Activated T-helper 17 cell treated with anti-CD3 and anti-CD28 coated beads, Interleukin-2, amount 50 U/mL, for 72 hours (primary cell): ENCODE measurements at places on chromosomes 5 and 9. TPM values are rescaled to one million over a fixed set of nuclear protein-coding genes. Genes with fewer than 3 reads are reported as not detected.

Gene EQTN
- total RNA-seq: not detected

Gene WDR31
- total RNA-seq: 1.6 TPM

Gene CCDC192
- total RNA-seq: not detected

Gene ADAMTS12
- not detected for total RNA-seq

Gene SREK1IP1
- total RNA-seq: 24.5 TPM

Gene IGFBPL1
- total RNA-seq: not detected

Gene F2RL1
- total RNA-seq: 0.85 TPM

- H3K36me3 ChIP-seq: no peaks in the 10 kb centered on the region
- peak overlapping the region; percentile 85 for H3K27ac ChIP-seq
- peak overlapping the region; percentile 71 for H3K4me3 ChIP-seq
Observed at GRCh38 chr9:112315331-112316257, 17.8 kb downstream of the PTBP3 start.

- H3K27ac ChIP-seq: peak overlapping the region; percentile 72
- H3K27me3 ChIP-seq: no peaks in the 10 kb centered on the region
- H3K36me3 ChIP-seq: no peaks in the 10 kb centered on the region
- ATAC-seq: peak; percentile 68
- peaks cover 6% of the 10 kb centered on the region for H3K4me1 ChIP-seq
Observed at GRCh38 chr9:36306471-36307306, 48.4 kb upstream of the GNE start.

DNA sequence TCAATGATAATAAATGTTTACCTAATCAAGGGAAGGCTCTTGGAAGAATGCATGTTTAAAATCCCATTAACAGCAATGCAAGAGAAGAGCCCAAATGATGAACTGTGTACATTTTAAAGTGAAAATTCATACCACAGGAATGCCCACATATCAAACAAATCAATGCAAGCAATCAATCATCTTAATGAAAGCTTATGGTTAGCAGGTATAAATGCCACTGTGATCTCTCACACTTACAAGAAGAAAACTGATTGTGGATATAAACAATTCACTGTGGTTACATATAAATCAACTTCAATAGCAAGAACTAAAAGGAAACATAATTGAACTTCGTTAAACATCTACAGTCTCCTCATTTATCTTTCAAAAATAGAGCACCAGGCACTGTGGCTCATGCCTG lies 161.0 kb upstream of the RORB start:
- H3K4me1 ChIP-seq: no peaks in the 10 kb centered on the region
- no peaks in the 10 kb centered on the region for H3K36me3 ChIP-seq
- no peak for ATAC-seq
- H3K4me3 ChIP-seq: no peak overlapping the region
- no peak overlapping the region for H3K27ac ChIP-seq
- H3K27me3 ChIP-seq: no peaks in the 10 kb centered on the region

DNA sequence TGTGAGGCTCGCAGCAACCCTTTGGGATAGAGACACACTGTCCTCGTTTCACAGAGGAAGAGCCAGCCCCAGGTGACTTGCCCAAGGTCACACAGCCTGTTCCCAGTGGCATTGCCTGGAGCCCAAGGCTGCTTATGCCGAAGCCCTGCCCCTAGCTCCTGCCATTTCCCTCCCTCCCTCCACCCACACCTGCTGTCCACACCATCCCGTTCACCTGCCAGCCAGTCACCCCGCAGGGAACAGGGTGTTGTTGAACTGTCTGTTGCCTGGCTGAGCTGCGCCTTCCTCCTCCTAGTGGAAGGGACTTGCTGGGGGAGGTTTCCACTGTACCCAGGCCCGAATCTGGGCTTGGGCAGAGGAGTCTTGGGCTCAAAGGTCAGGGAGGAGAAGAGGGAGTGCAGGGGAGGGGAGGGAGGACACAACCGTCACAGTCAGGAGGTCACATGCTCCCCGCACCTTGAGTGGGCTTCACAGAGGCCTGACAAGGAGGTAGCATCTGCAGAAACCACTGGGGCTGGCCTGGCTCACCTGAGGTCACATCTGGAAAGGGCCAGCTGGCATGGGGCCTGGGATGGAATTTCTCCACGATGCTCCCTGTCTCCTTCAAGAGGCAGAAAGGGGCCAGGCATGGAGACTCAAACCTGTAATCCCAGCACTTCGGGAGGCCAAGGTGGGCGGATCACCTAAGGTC lies 6.3 kb downstream of the TTC16 start:
- H3K27me3 ChIP-seq: no peaks in the 10 kb centered on the region
- no peak overlapping the region for H3K4me3 ChIP-seq
- peaks cover 7% of the 10 kb centered on the region for H3K4me1 ChIP-seq
- no peak for ATAC-seq
- no peak overlapping the region for H3K27ac ChIP-seq
- H3K36me3 ChIP-seq: no peaks in the 10 kb centered on the region

- H3K27ac ChIP-seq: no peak overlapping the region
- no peaks in the 10 kb centered on the region for H3K4me1 ChIP-seq
- H3K27me3 ChIP-seq: peaks cover 8% of the 10 kb centered on the region
- H3K36me3 ChIP-seq: no peaks in the 10 kb centered on the region
- H3K4me3 ChIP-seq: no peak overlapping the region
- no peak for ATAC-seq
Observed at GRCh38 chr5:5383461-5383860, 39.0 kb upstream of the ICE1 start.

- H3K27ac ChIP-seq: no peak overlapping the region
- H3K4me1 ChIP-seq: no peaks in the 10 kb centered on the region
- H3K36me3 ChIP-seq: no peaks in the 10 kb centered on the region
- ATAC-seq: no peak
Observed at GRCh38 chr9:2228641-2229040, 213.5 kb downstream of the SMARCA2 start.
